ENCODE measurements at places on chromosomes 7 and 10.

DNA sequence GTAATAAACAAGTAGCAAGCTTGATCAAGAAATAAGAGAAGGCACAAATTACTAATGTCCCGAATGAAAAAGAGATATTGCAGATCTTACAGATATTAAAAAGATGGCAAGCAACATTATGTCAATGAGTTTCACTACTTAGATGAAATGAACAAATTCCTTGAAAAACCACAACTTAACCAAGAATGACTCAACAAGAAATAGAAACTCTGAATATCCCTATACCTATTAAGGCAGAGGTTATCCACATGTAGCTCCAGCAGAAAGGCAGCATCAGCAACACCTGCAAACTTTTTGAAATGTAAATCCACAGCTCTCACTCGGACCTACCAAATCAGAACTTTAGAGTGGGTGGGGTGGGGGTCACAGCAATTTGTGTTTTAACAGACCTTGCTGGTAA lies 33.6 kb downstream of the PDE1C start:
- DNase-seq: no peak

GRCh38 chr10:128744811-128745305 lies 618.6 kb upstream of the MKI67 start:
- no peak for DNase-seq

- DNase-seq: peak; percentile 97
Measured at GRCh38 chr7:90346336-90347125, at the start of gene GTPBP10. Gene GTPBP10 (plus strand): TSS chr7:90346716. CDS start chr7:90346742, 26 bp downstream.

DNA sequence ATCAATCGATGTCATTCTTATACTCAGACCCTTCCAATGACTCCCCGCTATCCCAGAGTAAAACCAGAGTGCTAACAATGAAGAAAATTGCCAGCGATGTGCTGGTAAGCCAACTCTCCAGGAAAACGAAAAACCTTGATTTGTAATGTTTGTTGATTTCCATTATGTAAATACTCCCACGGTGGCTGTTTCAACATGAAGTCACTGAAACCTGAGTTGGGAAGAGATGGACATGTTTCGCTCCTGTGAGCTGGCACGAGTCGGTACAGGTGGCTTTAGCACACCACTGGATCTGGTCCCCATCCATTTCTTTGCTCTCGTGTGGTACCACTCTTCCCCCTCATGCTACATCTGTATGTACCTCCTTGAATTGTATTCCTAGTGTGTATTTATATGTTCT lies 52.9 kb downstream of the AP3M1 start:
- no peak for DNase-seq

DNA sequence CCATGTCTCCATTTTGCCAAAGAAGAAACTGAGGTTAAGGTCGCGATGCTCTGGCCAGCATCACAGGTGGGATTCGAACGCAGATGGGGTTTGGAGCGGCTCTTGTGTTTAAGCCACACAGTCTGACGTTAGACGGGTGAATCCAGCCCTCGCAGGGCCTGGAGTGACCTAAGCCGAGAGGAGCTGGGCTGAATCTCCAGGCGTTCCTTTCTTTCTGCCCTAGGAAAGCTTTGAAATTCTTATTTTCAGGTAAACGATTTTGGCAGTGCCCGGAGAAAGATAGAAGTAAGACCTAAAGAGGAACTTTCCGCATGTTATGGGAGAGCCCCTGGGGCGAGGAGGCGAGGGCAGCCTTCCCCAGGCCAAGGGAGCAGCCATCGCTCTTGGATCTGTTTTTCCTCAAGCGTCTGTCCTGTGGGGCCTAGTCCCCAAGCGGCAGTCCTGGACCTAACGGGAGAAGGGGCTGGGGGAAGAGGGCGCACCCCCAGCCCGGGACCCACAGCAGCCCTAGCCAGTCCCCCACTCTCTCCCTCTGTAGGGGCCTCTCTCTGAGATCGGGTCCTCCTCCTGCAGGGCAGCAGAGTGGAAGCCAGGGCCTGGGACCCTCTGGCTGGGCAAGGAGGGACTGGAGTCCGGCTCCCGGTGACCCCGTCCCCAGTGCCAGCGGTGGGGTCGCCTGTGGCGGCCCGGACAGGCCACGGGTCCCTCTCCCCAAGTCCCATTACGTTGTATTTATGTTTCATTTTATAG lies 8.9 kb upstream of the LBX1 start:
- no peak for DNase-seq

GRCh38 chr10:73480158-73480557 lies 15.7 kb downstream of the PPP3CB start:
- peak; percentile 21 for DNase-seq

- DNase-seq: no peak
Measured at GRCh38 chr7:27345164-27345887, 102.7 kb downstream of the EVX1 start.

GRCh38 chr10:79072994-79073645 lies 4.4 kb downstream of the ZMIZ1 start:
- DNase-seq: no peak

DNA sequence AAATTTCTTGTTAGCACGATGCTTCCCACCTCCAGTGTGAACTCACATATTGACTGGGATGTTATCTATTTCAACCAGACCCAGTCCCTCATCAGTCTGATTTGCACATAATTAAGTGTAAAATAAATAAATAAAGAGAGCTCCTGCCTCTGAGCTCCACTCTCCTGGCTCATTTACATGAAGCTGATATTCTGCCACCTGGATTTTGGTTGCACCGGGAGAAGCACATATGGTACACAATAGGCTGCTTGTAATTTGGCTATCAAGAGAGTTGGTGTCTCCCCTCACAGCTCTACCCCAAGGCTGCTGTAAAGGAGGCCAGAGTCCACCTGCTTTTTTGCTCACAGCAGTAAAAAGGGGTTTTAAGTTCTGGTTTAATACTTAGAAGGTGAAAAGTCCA lies 610.5 kb downstream of the KCNMA1 start:
- DNase-seq: no peak

GRCh38 chr10:97542169-97543024 lies 30.2 kb upstream of the ANKRD2 start:
- DNase-seq: peak; percentile 98

DNA sequence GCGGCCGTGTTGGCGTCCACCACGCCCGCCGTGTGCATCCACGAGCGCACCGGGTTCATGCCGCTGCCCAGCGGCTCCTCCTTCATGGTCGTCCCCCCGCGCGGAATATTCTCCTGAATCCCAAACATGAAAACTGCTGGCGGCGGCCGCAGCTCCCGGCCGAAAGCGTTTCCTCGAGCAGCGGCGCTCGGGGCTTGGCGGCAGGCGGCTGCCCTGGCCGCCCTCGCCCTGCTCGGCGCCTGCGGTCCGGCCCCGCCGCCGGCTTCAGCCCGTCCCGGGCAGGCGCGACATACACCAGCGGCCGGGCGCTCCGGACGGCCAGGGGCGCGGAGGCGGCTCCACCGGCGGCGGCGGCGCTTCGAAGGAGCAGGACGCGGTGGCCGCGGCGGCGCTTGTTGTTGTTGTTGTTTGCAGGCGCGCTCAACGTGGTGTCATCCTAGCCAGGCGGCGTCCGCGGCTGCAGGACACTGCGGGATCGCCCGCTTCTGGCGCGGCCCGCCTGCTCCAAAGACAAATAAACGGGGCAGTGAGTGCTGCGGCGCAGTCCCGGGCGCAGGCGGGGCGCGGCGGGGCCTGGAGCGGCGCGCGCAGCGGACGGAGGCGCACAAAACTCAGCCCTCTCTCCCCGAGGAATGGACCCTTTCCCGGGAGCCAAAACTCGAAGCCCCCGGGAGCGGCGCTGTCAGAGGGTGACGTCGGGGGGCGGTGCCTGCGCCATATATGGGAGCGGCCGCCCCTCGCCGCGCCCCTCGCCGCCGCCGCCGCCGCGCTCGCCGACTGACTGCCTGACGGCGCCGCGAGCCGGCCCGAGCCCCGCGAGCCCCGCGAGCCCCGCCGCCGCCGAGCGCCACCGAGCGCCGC lies at the start of gene EBF3:
Gene EBF3, minus strand, starts transcription at position 634 of the 861 bp plus-strand sequence. Its CDS starts 506 bp downstream, at position 128.
- DNase-seq: peak; percentile 48

DNA sequence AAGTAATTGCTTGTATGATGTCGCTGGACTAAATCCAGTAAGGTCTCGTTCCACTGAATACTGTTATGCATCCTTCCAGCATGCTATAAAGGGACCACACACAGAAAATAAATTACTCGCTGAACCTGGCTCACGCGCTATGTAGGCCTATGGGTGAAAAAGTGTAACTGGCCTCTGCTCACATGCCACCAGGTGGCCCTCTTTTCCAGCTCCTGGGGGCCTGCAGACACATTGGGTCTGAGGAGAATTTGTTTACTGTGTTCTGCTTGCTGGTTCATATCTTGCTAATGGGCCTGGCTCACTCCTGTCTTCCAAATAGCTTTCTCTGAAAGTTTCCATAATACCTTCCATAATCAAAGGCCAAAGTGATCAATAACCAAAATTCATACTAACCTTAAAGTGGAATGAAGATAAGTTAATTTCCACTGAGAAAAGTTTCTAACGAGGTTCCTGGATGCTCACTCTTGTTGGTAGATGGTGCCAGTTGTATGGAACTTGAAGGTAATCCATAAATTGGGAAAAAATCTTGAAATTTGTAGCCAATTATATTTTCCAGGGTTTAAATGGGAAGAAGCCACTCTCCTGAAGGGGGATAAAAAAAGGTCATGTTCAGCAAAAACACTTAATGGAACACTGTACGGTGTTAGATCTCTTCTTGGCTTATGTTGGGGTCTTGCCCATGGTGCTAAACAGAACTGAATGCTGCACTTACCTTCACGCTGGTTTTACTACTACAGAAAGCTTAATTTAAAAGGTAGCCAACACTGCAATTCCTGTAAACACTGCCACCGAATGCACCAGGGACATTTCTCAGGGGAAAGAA lies 27.0 kb upstream of the ZPBP start:
- DNase-seq: no peak

DNA sequence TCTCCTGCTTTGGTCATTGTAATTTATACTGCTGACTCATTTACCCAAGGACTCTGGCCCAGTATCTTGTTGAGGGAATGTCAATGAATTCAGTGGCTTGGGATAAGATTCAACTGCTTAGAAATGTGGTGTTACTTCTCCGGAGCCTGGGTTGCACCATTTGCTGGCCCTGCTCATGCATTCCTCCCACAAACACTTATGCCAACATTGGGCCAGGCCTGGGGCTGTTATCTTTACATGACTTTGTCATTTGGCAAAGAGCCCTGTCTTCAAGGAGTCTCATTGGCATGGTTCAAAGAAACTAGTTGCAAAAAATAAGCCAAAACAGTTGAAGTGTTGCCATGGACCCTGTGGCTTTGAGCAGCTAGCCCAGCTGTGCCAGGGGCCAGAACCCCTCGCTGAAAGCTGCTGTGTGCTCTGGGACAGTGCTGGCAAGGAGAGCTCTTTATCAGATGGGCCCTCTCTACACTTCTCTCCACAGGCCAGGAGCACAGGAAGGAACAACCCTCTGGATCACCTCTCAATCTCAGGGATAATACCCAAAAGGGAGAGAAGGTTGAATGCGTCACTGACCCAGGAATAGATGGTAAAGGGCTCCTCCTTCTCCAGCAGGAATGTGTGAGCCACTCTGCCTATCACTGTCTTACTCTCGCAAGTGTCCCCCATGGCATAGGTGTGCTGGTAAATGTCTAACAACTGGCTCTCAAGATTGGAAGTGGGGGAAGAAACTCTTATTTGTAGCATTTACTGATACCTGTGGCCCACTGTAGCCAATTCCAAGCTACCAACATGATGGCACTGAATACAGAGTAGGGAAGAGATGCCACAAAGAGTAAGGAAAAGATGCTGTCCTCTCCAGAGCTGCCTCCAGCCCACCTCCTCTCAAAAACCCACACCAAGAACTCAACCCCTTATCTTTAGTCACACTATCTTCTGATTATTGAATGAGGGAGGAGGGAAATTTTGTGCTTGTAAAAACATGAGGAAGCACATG lies 23.5 kb upstream of the PDE1C start:
- DNase-seq: no peak

DNA sequence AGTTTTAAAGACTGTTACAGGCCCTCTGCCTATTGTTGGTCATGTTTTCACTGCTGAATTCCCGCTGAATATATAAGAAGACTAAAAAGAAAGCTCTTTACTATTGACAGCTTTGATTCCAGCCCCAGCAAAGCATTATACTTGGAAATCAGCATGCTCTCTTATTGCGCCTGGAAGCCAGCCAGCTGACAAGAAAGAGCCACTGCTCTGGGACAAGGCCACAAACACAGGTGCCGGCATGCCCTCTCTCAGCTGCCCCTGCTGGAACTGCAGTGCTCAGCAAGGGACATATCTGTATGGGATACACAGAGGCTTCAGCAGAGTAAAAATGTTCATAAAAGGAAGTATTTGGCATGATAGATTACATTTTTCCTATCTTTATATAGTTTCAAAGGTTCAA lies 523.9 kb downstream of the ADRA2A start:
- no peak for DNase-seq

GRCh38 chr7:158710651-158711102 lies 6.1 kb upstream of the NCAPG2 start:
- DNase-seq: no peak

DNA sequence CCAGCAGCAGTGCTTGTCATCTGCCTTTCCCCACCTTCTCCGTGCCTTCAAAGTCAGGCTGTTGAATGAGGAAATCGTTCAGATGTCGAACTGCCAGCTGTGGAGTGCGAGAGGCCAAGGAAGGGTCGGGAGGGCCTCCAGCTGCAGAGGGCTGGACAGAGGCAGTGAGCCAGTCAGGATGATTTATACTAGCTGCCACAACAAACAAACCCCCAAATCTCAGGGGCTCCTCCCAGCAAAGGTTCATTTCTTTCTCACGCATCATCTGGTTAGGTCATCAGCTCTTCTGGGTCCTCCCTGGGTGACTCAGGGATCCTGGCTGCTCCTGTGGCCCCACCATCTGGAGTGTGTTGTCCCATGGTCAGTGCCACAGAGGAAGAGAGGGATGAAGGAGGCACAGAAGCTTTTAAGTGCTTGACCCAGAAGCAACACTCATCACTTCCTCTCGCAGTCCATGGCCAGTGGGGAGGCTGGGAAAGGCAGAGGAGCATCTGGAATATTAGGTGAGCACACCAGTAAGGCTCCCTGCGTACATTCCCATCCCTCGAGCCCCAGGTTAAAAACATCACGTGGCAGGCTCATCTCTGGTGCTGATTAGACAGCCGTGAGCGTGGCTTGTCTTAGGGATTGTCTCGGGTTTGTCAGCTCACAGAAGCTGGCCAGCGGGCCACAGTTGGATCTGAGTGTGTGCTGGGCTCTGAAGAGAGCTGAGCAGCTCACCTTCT lies 140.7 kb downstream of the RGS10 start:
- peak; percentile 81 for DNase-seq

- DNase-seq: no peak
Measured at GRCh38 chr10:15147594-15148392, 20.7 kb downstream of the NMT2 start.

All from endothelial cell of umbilical vein (primary cell).